Stimulated activated CD4-positive, alpha-beta T cell treated with anti-CD3 and anti-CD28 coated beads, TNF-alpha, amount 100 ng/mL, for 1 hour (primary cell): ENCODE measurements at places on chromosomes 13 and 19.
A peak's percentile ranks its signal among the peaks of the same experiment; 100 is the strongest.

GRCh38 chr13:42071672-42072419, 23.4 kb downstream of the DGKH start:
- no peak for DNase-seq

GRCh38 chr19:947707-948539, 22.1 kb downstream of the ARID3A start:
- DNase-seq, result no peak

DNA sequence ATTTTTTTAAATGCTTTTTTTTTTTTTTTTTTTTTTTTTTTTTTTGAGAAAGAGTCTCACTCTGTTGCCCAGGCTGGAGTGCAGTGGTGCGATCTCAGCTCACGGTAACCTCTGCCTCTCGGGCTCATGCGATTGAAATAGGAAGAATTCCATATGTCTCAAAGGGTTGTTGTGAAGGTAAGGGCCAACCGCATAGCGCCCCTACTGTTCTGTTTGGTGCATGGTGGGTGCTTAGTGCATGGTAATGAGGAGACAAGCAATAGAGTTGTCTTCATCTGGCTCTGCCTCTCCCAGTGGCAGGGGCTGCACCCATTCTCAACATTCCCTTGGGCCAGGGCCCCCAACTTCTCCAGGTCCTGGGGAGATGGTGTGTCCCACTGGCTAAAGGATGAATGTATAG, 68.7 kb downstream of the RASL11A start:
- no peak for DNase-seq

GRCh38 chr19:16661480-16662034, 618 bp downstream of the TMEM38A start:
- no peak for DNase-seq

GRCh38 chr13:114161644-114162532, 17.2 kb upstream of the CFAP97D2 start:
- DNase-seq, result no peak

DNA sequence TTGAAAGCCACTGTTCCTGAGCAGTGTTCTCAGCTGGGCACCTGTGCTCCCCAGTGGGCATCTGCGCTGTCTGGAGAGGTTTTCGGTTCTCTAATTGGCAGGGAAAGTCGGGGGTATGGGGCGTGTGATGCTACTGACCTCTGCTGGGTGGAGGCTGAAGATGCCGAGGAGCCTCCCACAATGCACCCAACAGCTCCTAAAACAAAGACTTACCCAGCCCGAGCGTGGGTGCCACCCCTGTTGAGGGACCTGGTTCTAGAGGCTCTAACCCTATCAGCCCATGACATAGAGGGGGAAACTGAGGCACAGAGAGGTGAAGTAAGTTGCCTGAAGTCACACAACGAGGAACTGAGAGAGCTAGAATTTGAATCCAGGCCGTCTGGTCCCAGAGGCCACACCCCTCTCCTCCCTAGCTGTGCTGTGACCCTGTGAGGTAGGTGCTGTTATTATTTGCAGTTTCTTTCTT, 2.3 kb downstream of the SPACA4 start:
- DNase-seq, result peak; percentile 34

DNA sequence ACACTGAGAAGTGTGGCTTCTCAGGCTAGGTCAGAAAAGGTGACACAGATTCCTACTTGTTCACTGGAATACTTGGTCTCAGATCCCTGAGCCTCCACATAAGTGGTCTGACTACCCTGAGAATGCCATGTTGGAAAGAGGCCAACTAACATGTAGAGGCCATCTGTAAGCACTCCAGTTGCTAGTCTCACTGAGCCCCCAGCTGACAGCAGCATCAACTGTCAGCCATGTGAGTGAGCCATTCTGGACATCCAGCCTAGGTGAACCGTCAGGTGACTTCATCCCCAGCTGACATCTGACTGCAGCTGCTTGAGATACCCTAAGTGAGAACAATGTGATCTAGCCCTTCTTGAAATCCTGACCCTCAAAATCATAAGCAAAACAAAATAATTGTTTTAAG, 18.1 kb upstream of the ARL11 start:
- DNase-seq, result no peak

DNA sequence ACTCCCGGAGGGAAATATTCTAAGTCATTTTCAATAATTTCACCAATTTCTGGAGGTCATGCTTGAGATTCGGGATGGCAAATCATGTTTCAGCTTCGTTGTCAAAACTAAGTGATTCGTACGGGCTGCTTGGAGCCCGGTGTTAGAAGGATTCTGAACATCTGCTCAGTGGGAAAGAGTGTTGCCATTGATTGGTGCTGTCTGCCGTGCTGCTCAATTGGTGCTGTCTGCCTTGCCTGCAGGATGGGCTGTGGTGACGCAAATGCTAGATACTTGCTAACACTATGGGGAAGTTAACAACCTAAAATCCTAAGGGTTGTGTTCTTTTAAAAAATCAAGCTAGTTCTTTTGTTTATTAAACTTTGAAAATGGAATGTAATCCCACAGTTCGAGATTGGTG, 17.3 kb upstream of the CACNG8 start:
- no peak for DNase-seq

DNA sequence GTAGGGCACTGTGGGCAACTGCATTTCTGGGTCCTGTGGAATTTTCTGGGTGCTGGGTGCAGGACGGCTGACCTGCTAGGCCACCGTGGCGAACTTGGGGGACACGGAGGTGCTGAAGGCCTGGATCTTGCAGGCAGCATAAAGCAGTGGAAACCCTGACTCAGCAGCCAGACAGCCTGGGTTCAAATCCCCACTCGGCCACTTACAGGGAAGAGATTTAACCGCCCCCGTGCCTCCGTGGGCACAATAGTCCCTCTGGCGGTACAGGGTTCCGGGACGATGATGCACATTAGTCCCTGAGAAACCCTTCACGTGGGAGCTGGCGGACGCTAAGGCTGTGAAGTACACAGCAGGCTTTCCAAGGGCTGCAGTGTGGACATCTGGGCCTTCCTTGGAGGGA, 3.0 kb downstream of the FAM83E start:
- DNase-seq, result no peak

- DNase-seq, result no peak
Measured at GRCh38 chr19:43623889-43624670, 4.7 kb upstream of the ZNF428 start.

DNA sequence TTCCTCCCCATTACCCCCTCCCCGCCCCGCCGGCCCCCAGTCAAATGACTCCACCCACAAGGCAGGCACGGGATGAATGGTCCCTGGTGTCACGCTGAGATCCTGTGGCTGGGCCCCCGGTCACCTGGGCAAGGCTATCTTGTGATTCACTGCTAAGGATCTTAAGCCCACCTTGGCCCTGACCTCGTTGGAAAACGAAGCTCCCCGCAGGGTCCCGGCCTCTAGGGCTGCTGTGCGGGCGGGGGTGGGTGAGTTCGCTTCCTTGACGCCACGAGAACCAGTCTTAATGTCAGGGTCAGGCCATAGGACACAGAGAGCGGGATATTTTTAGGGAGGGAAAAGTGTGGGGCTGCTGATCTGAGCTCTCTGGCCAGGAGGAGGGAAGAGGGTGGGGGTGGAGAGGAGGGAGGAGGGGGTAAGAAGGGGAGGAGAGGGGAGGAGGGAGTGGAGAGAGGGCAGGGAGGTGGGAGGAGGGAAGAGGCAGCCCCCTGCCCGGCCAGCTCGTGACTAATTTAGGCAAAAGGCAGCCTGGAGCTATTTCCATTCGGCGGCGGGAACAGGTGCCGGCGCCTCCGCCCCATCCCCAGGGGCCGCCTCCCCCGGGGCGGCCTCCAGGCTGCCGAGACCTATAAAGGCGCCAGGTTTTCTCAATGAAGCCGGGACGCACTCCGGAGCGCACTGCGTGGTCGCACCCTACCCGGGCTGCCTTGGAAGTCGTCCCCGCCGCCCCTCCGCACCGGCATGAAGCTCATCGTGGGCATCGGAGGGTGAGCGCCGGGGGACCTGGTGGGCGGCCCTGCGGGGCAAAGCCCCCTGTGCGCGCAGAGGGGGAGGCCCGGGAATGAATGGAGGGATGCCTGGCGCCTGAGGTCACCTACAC, at the start of gene NMRK2:
TSS of gene NMRK2 (plus strand) at position 139 of the 880 bp plus-strand sequence. CDS start at position 742, 603 bp downstream.
- no peak for DNase-seq

DNA sequence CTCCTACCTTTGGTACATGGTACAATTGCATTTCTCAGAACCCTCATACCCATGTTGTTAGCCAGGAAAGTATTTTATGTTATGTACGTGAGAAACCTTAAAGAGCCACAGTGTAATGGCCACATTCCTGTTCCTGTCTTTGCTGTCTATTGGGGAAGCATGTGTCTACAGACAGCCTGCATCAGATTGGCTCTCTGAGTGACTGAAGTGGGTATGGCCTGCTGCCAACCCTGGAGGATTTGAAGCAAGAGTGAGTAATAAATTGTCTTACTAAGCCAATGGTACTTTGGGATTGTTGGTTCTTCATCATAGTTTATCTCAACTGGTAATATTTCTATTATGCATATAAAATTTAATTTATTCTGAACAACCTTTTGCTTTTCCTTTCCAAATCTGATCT, 574.1 kb downstream of the LMO7 start:
- DNase-seq, result no peak

GRCh38 chr19:29189033-29189360, 24.0 kb downstream of the UQCRFS1 start:
- DNase-seq, result no peak

DNA sequence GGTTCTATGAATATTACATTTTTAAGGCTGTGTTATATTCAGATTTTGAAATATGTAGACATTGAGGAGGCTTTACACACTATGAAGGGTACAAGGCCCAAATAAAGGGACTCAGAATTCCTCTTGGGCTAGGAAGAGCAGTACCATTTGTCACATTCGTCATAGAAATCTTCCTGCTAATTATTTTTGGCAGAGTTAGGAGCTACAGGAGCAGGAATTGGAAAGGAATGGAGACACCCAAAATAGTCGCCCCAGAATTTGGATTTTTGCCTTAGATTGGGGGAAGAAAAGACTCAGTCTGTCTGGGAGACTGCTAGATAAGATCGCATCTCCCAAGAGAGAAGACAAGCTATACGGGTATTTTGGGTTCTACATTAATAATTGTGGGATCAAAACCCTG, 176.4 kb upstream of the DACH1 start:
- no peak for DNase-seq

DNA sequence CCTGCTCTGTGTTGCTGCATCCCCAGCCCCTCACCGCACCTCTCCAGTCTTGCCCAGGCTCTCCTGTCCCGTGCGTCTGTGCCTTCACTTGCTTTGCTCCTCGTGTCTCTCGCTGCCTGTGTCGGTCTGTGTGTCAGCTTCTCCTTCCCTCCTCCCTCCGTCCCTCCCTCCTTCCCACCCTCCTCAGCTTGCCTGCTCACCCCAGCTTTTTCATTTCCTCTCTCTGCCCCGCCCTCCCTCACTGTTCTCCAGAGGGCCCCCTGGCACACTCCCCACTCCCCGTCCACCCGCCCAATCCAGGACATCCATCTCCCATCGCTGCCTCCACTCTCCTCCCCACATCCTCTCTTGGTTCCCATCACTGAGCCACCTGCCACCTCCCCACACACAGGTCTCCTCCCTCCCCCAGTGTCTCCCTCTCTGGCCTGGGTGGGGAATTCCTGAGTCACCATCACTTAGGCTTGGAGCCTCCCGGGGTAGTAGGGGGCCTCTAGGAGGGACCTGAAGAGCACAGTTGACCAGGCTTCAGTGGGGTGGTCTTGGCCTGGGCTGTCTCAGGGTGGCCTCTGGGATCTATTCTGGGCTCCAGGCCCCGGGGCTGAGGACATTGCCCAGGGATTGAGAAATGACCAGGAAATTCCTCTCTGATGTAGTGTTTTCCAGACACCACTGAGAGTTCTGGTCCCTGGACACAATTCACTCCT, at the start of gene PTGIR:
TSS of gene PTGIR (minus strand) at position 132 of the 704 bp plus-strand sequence. CDS start 864 bp downstream, outside the sequence.
- DNase-seq, result no peak

DNA sequence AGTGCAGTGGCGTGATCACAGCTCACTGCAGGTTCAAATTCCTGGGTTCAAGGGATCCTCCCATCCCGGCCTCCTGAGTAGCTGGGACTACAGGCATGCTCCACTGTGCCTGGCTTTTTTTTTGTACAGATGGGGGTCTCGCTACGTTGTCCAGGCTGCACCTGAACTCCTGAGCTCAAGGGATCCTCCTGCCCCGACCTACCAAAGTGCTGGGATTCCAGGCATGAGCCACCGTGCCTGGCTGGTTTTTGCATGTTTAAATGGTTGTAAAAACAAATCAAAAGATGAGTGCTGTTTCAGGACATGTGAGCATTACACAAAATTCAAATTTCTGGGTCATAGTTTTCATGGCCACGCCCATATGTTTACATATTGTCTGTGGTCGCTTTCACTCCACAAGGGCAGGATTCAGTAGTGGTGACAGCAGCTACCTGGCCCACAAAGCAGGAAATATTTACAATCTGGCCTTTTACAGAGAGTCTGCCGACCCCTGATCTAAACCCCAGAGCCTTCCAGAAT, 5.3 kb downstream of the MATK start:
- no peak for DNase-seq

- no peak for DNase-seq
Measured at GRCh38 chr19:2524361-2524839, 48.5 kb downstream of the GADD45B start.

DNA sequence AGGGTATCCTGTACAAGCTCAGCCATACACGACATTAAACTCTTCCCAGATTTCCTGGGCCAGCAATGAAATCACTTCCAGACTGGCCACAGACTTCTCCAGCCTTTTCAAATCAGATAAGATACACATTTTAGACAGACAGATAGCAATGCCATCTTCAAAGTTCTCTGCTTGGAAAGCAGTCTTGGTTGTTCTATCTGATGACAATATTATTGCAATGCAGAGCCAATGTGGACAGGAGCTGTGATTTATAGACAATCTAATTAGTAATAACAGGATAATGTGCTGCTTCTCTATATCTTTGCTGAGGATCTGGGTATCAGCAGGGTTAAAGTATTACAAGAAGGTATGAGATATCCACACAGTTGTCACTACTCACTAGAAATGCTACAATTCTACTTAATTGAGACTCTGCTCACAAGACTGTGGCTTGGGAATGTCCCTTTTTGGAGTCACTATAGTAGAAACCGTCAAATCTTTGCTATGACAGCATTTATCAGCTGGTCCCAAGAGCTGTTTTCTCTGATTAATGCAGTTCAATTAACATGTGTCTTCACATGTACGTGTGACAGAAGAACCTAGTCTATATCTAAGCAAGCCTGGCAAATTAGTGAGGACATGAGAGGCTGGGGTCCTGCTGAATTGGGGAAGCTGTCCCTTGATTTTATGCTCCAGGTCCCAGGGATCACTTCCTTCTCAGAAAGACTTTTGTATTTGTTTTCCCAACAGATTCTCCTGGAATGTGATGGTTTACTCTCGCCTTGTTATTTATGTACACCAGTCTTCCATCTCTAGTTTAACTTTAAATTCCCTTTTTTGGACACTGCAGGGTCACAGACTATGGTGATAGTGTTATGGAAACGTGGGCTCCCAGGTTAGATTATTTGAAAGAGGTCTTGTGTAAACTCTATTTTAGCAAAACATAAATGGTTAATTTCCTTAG, 68.8 kb downstream of the COL4A1 start:
- DNase-seq, result no peak
